Stimulated activated CD4-positive, alpha-beta T cell treated with anti-CD3 and anti-CD28 coated beads, Interleukin-1b, Interleukin-23, amount 100 ng/mL, for 24 hours (primary cell): ENCODE measurements at places on chromosomes 5 and 9.

DNA sequence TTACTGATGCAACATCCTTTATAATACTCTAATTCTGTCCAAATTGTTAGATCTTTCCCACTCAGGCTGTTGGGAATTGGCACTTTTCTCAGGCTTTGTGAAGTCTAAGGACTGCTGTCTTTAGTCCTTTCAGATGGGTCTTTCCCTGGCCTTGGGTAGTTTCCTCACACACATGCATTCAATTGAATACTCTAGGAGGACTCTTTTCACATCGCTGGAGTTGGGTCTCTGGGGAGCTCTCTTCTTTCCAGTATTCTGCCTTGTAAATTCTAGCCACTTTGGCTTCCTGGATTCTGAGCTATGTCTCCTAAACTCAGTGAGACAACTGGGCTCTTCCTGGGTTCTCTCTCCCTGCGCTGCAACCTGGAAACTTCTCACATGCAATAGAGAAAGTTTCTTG, 215.5 kb downstream of the SNX18 start:
- no peak for DNase-seq

DNA sequence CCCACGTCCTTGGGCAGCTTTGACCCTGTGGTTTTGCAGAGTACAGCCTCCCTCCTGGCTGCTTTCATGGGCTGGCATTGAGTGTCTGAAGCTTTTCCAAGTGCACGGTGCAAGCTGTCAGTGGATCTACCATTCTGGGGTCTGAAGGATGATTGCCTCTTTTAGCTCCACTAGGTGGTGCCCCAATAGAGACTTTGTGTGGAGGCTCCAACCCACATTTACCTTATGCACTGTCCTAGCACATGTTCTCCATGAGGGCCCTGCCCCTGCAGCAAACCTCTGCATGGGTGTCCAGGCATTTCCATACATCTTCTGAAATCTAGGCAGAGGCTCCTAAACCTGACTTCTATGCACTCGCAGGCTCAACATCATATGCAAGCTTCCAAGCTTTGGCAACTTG, 644.2 kb upstream of the CDH9 start:
- DNase-seq, result no peak

GRCh38 chr9:76352026-76352620, 42.1 kb downstream of the RFK start:
- DNase-seq, result no peak

- DNase-seq, result no peak
Measured at GRCh38 chr5:119239119-119239417, 116.8 kb upstream of the TNFAIP8 start.

- no peak for DNase-seq
Measured at GRCh38 chr5:25150819-25151218, 506.0 kb upstream of the CDH10 start.

GRCh38 chr9:123686829-123687192, 243.1 kb downstream of the DENND1A start:
- DNase-seq, result no peak

DNA sequence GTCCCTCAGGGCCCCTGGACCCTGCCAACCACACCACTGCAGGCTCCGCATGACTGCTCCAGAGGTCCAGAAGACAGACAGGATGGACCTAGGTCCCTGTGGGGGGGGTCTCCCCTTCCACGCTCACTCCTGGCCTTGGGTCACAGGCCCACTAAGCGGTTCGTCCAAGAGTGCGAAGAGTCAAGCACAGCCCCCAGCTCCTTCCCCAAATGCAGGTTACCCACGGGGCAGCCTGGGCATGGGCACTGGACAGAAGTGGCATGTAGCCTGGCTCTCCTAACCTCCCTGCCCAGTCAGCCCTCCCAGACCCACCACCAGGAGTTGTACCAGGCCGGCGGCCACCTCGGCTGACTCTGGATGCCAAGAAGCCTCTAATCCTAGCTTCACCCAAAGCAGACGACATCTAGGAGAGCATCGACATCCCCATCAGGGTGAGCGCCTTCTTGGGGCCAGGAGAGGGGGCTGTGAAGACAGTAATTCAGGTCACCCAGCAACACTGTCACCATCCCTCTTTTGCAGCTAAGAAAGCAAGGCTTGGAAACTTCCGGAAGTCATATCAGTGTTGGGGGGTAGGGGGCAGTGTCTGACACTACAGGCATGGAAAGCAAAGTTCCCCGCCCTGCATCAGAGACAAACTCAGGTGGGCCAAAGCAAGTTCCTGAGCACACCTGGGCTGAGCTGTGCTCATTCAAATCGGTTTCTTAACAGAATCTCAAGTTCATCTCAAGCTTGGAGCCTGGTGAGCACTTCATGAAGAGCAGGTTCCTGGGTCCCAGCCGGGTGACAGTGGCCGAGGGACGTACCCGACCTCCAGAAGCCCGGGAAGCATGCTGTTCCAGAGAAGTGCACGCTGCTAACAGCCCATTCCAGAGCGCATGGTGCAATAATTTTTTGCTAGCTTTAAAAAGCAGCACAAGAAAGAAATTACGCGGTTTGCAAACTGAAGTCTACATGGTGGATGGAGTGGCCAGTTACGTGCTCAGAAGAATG, 68.7 kb downstream of the SEMA4D start:
- DNase-seq, result no peak

- no peak for DNase-seq
Measured at GRCh38 chr5:149133795-149134777, 7.2 kb upstream of the ABLIM3 start.

- DNase-seq, result no peak
Measured at GRCh38 chr5:122478741-122479442, 166.9 kb downstream of the SNCAIP start.

DNA sequence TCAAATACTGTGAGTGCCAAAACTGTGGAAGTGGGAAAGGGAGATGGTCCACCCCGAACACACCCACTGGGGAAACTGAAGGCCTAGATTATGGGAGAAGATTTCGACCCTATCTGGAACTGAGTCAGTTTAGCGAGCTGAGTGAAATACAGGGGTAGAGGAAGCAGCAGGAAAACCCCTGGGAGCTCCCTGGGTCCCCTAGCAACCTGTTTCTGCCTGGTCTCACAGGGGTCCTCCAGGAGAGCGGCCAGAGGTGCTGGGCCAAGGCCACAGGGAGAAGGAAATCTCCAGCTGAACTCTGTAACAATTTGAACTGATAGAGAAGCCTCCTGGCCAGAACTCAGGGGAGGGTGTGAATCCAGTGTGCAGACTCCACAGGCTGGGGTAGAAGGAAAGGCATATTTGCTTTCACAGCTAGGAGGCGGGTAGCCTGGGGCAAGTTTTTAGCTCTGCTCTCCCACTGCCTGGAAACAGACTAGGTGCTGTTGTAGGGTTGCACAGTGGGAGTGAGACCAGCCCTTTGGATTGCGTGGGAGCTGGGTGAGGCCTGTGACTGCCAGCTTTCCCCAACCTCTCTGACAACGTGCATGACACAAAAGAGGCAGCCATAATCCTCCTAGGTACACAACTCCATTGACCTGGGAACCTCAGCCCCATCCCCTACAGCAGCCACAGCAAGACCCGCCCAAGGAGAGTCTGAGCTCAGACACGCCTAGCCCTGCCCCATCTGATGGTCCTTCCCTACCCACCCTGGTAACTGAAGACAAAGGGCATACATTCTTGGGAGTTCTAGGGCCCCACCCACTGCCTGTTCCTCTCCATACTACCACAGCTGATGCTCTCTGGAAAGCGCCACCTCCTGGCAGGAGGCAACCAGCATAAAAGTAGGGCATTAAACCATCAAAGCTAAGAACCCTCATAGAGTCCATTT, 78.8 kb upstream of the GPBP1 start:
- DNase-seq, result no peak

DNA sequence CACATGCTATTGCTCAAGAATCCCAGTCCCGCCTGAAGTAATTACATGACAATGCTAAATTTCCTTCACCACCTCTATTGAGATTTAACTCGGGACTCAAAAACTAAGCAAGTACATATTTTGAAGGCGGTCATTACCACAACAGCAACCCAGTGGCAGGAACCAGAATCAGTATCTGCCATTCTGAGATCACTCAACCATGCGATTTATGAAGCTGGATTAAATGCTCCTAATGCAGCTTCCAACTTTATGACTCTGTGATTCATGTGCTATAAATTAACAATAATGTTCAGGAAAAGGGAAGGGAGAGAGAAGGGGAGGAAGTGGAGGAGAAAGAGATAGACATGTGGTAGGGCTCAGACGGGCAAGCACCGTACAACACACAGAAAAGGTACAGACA, 194.7 kb downstream of the DNAH5 start:
- DNase-seq, result no peak

GRCh38 chr5:76688836-76689235, 27.1 kb upstream of the F2R start:
- DNase-seq, result no peak

DNA sequence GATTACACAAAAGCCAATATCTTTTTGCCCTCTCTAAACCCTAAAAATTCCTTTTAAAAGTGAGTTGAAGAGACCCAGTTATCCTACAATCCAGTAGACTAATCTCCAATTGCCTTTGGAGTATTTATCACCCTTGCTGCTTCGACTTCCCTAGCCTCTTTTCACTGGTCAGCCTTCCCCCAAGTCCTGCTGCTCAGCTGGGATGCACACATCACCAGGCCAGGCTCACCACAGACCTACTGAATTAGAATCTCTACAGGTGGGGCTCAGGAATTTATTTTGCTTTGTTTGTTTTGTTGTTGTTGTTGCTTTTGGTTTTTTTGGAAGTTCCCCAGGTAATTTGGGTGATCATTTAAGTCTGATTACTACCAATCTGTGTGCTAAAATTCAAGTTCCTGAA, 11.6 kb upstream of the FOXD1 start:
- no peak for DNase-seq

DNA sequence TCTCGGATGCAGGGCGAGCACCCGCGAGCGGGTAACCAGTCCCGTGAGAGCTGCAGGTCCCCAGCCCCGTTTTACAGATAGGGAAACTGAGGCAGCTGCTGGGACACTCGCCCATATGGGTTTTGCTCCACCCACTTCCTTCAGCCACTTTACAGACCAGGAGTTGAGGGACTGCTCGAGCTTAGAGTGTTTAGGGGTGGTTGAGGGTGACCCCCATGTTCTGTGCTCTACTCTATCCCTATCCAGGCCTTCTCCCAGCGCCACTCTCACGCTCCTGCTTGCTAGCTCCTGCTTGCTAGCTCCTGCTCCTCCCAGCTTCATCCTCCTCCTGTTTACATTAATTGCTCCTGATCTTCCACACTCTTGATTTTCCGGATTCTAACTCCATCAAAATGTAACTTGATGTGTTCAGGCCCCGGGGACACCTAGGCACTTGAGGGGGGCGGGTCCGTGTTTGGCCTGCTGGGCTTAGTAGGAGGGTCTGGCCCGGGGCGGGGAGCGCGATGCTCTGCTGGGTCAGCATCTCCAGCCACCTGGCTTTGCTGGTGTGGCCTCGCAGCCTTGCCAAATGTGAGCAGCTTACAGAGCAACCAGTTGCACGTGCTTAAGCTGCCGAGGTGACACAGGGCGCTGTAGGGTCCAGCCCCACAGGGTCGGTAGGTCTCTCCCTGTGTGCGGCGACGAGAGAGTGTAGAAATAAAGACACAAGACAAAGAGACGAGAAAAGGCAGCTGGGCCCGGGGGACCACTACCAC, 1.5 kb upstream of the PTGES2 start:
- no peak for DNase-seq

DNA sequence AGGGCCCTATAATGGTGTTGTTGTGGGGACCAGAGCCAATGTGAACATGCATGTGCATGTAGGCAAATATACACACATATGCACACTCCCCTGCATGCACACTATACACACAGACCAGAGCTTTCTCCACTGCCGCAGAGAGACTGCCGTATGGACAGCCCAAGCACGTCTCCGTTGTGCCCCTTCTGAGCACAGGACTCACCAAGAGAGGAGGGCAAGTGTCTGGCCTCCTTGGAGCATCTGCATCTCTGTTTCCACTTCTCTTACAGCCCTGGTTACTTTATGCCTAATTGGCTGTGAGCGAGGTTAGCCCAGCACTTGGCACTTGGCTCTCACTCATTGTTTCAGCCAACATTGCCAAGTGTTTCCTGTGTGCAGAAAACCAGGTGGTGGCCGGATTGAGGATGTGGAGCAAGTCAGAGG, 30.4 kb downstream of the CSF2 start:
- DNase-seq, result no peak

DNA sequence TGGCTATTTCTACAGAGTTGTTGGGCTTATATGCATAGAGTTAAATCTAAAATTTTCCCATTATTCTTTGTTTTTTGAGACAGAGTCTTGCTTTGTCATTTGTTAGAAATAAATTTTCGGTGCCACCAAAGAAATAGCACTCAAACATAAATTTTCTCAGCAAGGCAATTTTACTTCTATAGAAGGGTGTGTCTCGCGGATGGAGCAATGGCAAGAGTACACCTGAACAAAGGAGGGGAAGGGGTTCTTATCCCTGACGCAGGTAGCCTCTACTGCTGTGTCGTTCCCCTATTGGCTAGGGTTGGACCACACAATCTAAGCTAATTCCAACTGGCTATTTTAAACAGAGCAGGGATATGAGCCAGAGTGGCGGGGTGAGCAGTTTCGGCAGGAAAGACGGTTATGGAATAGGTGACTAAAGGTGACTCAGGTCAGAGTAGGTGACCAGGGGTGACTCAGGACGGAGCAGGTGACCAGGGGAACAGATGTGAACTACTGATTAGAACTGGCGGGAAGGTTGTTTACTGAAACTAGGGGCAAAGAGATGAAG, 57.2 kb downstream of the C9orf85 start:
- no peak for DNase-seq

GRCh38 chr5:675871-676698, 17.1 kb downstream of the TPPP start:
- DNase-seq, result no peak

DNA sequence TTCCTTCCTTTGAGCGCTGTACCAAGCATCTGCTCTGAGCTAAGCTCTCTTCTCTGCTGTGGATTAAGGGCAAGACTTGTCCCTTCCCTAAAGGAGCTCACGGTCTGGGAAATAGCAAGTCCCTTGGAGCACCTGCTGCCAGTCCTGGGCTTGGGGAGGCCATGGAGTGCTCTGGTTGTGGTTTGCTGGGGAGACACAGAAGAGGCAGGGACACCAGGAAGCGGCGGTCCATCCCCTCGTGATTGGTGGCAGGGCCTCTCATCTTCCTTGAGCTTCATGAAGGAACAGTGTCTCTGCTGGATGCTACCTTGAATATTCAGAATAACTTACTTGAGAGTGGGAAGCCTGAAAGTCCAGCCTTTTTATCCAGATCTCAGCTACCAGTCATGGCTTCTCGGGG, 35.3 kb downstream of the COL5A1 start:
- no peak for DNase-seq

DNA sequence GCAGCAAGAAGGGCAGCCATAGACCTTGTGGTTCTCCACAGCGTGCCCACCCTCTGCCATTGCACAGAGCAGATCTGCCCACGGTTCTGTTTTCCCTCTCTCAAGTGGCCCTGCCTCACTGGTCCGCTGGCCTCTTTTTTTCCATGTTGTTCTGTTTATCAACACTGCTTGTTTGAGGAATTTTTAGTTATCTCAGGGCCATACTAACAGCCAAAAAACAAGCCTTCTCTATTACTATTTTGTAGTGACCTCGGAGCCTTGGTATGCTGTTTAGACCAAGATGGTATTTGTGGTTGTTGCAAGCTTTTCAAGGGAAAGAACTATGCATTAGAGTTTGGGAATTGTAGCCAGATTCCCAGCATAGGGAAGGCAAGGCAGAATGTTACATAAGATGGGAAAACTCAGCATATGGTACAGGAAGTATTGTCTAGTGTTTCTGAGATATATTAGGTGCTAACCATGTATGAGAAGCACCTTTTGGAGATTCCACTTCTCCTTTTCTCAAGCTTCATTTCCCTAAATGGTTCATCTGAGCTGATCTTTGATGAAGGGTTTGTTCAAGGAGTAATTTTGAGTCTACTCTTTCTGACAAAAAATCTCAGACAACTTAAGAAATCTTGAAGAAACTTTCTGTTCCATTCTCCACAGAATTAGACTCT, 54.3 kb downstream of the NUP214 start:
- no peak for DNase-seq
